ENCODE measurements at places on chromosomes 1 and 21. TPM values are rescaled to one million over a fixed set of nuclear protein-coding genes. Genes with fewer than 3 reads are reported as not detected.

DNA sequence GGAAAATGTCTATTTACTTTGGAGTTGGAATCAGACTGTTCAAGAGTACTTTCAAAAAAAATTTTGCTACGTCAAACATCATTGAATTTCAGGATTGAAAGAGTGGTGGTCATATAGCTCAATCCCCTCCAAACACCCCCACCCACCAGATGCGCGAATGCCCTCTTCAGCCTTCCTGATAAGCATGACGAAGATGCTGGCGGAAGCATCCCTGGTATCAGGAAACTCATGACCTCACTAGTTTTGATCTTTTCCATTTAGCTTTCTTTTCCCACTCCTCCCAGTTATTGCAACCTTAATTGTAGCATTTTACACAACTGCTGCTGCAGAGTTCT lies 104.4 kb downstream of the LEPR start:
- no peak for DNase-seq

GRCh38 chr1:107533436-107533835 lies 392.6 kb downstream of the NTNG1 start:
- no peak for DNase-seq

DNA sequence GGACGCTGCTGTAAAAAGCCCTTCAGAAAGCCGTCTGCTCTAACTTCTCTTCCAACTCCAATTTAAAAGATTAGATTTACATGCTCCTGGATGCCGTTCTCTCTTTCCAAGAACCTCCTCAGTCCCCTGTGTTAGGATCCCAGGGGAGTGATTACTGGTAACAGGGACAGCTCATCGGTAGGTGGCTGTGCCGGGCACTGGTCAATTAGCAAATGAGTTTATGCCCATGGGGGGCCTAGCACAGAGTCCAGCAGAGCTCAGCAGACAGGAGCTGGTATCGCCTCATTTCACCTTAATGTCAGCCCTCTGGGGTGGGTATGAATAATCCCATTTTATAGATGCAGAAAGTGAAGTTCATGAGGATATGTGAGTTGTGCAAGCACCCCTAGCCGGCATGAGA lies 191.9 kb downstream of the GRIK3 start:
- no peak for DNase-seq

GRCh38 chr1:156642265-156643048 lies 540 bp downstream of the BCAN start:
- no peak for DNase-seq

The CNKSR1 gene
- 3.2 TPM for total RNA-seq
